Glomerular endothelial cell (primary cell): ENCODE measurements at places on chromosomes 6 and 20. TPM values are rescaled to one million over a fixed set of nuclear protein-coding genes. Genes with fewer than 3 reads are reported as not detected.

- no peak for DNase-seq
These were observed 49.3 kb downstream of the RPF2 start for GRCh38 chr6:111031151-111031550.

DNA sequence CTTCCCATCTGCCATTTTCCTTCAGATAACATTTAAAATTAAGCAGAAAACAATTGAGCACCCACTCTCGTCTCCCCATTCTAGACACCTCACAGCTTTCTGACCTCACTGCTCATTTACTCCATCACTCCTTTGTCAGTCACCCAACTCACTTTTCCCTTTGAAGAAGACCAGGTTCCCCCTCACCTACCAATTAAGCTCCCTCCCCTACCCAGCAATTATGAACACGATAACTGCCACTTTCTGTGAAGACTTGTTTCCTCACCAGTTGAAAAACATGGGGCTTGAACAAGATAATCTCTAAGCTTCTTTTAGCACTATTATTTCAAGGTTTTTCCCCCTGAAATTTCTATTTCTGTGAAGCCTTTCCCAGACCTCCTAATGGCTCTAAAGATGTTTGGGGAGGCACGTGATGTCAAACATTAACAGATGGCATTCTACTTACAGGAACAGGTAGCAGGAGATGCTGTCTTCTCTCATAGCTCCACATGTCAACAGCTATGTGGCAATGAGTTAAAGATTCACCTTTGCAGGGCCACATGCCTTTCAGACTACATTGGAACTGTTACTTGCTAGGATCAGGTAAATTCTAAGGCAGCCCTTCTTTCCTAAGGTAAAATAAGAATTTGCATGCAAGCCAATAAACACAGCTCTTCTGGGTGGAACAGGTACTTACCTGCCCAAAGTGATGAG is 24.8 kb upstream of the SLA2 start:
- DNase-seq = no peak

DNA sequence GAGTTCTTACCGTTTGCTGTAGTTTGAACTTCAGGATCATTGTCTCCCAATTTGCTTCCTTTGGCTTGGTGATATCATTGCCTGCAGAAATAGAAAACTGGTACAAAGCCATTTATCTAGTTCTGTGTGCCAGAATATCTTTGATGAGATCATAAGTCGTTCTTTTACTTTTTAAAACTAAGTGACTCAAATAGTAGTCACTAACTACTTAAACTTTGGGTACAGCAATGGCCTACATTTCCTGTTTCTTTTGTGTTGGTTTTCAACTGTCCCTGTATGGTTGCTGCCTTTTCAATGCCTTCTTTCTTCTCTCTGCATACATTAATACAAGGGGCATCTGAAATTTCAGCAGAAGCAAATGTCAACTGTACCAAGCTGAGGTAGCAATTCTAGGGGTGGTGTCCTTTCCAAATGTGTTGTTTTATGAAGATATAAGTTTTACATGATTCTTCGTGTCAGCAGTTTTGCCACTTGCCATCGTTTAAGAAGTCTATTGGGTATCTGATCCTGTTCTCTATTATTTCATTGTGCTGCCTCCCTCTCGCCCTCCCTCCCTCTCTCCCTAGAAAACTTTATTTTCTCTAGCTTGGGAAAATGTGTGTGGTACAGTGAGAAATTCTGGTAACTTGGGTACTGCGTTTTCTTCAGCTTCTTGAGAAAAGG is 238.5 kb downstream of the FARS2 start:
- DNase-seq = no peak

DNA sequence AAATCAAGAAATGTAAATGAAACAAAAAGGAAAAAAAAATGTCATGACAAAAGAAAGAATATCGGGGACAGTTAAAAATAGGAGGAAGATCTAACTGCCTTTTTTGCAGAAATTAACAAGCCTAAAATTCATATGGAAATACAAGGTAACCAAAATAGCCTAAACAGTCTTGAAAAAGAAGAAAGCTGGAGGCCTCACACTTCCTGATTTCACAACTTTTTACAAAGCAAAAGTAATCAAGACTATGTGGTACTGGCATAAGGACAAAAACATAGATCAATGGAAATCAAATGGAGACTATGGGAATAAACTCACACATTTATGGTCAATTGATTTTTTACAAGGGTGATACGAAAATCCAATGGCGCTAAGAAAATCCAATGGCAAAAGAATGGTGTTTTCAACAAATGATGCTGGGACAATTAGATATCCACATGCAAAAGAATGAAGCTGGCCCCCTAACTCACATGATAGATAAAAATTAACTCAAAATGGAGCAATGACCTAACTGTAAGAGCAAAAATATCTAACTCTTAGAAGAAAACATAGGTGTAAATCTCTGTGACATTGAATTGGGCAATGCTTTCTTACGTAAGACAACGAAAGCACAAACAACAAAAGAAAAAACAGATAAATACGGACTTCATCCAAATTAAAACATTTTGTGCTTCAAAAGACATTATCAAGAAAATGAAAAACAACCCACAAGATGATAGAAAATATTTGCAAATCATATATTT is 24.5 kb downstream of the MAP3K5 start:
- no peak for DNase-seq

DNA sequence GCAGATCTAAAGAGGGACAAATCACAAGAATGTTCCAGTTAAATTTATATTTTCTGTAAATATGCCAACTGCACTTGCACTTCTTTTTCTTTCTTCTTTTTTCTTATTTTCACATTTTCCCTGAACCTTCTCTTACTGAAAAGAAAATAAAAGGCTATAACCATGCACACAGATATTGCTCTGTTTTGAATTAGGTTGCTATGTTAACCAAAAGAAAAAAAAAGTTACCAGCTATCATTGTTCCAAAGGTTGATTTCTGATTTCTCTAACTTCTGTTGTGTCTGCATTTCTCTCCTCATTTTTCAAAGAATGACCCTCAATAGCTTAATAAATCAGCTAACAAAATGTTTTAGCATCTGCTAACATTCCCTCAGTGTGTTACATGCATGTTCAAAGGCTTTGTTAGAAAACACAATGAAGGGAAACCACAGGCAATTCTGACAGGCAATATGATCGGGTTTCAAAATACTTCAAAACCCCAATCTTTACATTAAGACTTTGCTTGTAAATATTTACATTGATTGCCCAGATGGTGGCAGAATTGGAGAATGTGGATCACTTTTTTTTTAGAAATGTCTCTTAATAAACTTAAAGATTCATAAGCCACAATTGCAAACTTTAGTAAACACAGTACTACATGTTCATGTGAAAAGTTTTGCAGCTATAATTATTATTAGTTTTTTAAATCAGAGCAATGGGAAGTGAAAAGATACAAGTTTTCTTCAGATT is 928.3 kb upstream of the FLRT3 start:
- DNase-seq = no peak

DNA sequence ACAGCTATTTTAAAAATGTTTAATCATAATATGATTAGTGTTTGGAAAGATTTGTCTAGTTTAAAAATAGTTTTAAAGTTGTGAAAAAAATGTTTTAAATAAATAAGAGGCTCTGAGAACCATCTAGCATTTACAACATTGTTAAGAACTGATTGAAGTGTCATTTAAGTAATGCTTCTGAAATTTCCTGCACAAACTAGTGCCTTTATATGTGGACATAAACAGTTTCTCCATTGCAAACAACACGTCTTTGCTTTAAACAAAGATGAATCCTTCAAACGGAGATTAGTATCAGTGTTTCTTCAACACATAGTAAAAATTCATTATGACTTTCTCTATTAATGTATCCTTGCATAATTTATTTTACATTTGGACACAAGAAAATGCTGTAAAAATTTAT is 45.9 kb upstream of the ID4 start:
- no peak for DNase-seq

DNA sequence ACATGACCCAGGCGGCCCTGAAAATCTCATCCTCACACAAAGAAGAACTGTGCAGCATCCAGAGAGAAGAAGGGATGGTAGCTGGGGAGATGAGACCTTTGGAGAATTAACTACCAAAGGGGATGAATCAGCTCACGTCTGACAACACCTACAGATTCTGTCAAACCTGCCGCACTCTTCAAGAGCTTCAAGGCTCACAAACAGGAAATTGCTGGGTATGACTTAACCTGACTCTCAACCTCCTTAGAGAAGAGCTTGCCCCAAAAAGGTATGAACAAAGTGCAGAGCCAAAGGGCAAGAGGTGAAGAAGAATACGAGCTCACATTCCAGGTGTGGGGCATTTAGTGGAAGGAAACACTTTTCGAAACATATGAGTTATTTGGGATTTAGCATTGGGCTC is 139.8 kb downstream of the BACH2 start:
- DNase-seq = no peak

RRAGD gene
- total RNA-seq = 3.5 and 11.2 TPM in 2 replicates

ARMH2 gene
- total RNA-seq = not detected in 2 replicates

PTK6 gene
- total RNA-seq = not detected in 2 replicates

TREM2 gene
- not detected in 2 replicates for total RNA-seq

CCR6 gene
- total RNA-seq = not detected in 2 replicates
